ENCODE measurements at places on chromosomes 3 and 15.

GRCh38 chr3:13012221-13012691 is 61.0 kb downstream of the IQSEC1 start:
- DNase-seq: no peak

DNA sequence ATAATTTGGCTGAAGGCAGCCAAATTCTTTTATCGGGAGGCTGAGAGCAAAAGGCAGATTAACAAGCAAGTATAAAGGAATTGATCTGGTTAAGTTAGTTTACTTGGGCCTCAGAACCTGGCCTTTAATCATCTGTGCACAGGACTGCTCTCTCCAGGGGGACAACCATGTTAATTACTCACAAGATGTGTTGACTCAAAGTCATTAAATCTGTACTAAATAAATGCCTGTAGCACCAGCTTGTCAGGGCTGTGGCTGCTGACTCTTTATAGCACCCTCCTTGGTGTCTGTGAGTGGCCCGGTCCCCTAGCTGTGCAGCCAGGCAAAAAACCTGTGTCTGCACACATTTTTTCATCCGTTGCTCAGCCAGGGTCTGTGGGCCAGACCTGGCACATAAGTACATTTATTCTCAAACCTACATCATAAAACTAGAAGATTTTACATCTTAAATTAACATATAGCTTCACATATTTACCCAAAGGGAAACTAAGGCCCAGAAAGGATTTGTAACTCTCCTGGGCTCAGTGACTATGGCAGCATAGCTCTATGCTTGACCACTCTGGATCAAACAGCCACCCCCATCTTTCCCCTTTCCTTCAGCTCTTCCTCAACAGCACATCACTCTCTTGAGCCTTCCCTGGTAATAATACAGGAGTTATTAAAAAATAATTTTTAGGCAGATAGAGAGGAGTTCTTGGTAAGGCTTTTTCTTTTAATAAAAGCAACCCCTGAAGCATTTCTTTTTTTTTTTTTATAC is 51.4 kb downstream of the NCEH1 start:
- no peak for DNase-seq

DNA sequence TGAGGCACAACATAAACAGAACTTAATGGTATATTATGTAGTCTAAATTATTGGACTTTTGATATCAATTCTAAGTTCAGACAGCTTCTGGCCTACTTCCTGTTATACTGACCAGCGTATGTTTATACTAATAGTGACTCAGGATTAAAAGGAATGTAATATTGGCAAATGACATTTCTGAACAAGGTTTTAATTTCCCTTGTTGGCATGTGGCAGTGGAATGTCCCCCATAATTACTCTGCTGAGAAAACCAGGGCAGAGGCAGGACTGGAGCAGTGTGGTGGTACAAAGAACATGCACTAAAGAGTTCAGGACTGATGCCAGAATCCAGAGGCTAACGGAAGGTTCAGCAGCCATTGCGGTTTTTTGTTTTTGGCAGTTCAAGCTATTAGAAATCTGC is 184.0 kb downstream of the KCNAB1 start:
- DNase-seq: no peak

DNA sequence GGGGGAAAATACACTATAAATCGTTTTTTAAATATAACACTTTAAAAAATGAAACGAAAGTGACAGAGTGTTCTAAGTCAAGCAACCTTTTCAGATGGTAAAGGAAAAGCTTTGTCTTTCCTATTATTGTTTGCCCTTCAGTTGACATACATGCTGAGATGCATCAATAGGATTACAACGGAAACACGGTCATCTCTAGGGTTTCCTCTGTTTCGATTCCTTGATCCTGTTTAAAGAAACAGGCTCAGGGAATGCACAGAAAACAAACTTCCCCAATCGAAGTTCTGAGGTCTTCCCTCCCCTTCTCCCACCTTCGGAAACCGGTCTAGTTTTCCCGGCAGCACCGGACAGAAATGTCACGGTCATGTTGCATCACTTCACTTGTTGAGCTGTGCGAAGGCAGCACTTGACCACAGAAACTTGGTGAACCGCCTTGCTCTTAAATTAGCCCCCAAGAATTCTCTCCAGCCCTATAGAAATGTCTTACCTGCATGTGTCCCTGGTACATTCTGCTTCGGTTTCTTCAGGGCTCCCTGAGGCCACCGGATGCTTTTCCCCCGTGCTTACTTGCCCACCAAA is 556 bp downstream of the PEX5L start:
- no peak for DNase-seq

DNA sequence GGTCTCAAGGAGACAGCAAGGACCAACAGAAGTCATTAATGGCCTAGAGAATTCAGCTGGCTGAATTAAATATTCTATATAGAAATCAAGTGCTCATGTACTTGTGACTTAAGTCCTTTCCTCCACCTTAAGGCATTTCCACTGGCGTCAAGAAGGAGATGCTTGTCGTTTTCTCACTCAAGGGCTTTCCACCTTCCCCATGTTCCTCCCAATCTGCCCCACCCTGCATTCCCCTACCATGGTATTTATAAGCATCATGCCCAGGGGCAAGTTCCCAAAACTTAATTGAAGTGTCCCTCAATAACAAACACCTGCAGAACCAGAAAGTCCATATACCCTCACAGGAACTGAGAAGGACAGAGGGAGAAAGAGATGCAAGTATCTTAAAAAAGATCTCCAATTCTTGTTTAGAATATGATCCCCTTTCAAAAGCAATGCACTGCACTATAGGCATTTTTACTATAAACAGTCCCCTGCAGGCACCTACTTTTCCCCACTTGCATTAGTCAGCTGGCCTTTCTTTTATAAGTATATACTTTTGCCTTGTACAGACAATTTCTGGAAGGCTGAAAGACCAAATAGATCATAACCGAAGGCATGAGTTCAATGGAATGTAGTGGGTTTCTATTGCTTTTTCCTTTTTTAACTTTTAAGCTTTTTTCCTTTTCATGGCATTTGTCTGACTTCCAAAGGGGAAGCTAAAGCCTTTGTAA is 29.6 kb downstream of the TMEM39A start:
- no peak for DNase-seq

DNA sequence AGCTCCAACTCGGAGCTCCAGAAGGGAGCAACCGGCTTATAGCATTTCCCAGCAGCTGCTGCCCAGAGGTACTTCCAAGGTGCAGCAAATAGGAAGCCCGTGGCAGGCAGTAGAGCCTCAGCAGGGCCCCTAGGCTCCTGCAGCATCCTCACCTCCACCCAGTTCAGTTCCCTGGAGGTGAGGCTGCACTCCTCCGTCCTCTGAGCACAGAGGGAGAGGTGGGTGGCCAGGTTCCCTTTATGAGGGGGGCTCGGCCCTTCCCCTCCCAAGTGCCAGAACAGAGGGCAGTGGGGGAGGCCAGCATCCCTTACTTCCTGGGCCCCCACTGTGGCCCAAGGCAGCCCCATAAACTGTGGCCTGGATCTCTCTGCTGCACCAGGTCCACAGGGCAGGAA is 150.2 kb downstream of the ATP10A start:
- no peak for DNase-seq

GRCh38 chr3:108096532-108097321 is 5.9 kb upstream of the CD47 start:
- no peak for DNase-seq

DNA sequence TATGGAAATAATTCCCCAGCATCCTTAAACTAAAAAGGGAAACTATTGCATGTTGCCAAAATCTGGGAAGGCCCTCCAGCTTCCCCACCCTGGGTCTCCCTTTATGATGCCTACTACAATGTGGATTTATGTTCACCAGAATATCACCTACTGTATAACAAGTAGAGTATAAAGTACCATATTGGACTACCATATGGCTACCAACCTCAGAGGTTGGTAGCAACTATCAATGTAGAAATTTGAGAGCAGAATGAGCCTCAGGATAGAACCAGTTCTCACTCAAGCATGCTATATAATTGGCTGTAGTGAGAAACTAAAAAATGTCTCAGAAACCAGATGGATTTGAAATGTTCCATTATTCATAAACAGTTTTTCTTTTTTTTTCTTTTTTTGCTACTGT is 918.4 kb downstream of the MCTP2 start:
- no peak for DNase-seq

DNA sequence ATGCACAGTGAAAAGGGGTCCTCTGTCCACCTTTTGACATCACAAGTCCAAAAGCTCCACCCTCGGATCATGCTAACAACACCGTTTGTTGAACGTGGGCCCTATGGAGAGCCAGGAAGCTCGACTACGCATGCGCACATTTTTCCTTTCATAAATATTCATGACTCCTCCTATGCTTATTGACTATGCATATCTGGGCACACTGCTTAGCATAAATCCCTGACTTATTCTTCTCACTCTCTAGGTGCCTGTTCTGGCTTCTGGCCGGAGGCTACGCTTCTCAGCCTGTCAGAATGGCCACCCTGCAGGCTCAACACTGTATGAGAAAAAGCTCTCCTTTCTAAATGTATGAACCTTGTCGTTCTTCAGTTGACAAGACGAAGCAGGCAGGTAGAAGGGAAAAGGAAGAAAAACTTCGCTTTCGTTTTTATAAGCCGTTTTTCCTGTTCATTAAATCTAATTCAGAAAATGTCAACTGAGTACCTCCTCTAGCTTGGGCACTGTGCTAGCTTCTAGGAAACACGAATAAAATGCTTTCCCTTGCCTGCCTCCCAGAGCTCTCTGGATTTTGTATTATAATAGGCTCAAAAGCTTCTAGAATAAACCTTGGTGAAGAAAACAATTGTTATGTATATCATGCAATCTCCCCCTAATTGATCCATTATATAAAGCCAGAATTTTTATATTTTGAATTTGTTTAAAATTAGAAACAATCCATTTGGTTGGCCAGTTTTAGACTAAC is 207.7 kb downstream of the ATP10A start:
- no peak for DNase-seq
